ENCODE measurements at places on chromosomes 1 and 21. TPM values are rescaled to one million over a fixed set of nuclear protein-coding genes. Genes with fewer than 3 reads are reported as not detected.

CSDE1 gene
- 210 TPM for polyA plus RNA-seq

EXOC8 gene
- polyA plus RNA-seq, result 2.3 TPM

SPOCD1 gene
- polyA plus RNA-seq, result 0.73 TPM

OPTC gene
- polyA plus RNA-seq, result 0.50 TPM

ELAPOR1 gene
- polyA plus RNA-seq, result 0.92 TPM

Measured in GM23338 (cell line).